ENCODE measurements at places on chromosomes 12 and 14. TPM values are rescaled to one million over a fixed set of nuclear protein-coding genes. Genes with fewer than 3 reads are reported as not detected.

The TAS2R13 gene
- total RNA-seq = not detected

The CD69 gene
- not detected for total RNA-seq

The GLIPR1L1 gene
- not detected for total RNA-seq

The DLK1 gene
- 0.42 TPM for total RNA-seq

The GDF3 gene
- not detected for total RNA-seq

The AQP2 gene
- total RNA-seq = not detected

The BDKRB2 gene
- total RNA-seq = 1.9 TPM

The AMDHD1 gene
- 2.2 TPM for total RNA-seq

The FAM90A1 gene
- 0.10 TPM for total RNA-seq

The LBHD2 gene
- total RNA-seq = 0.50 TPM

The TRIM9 gene
- total RNA-seq = 8.7 TPM

The FITM1 gene
- not detected for total RNA-seq

The SLC17A8 gene
- total RNA-seq = not detected

The NDUFA9 gene
- total RNA-seq = 109 TPM

The SDR9C7 gene
- total RNA-seq = not detected

The SYNJ2BP gene
- 12.2 TPM for total RNA-seq

The HAL gene
- 0.36 TPM for total RNA-seq

The ARMH4 gene
- 0.62 TPM for total RNA-seq

The CD4 gene
- total RNA-seq = not detected

The PRB2 gene
- not detected for total RNA-seq

The ZBTB42 gene
- 3.5 TPM for total RNA-seq

The OTUB2 gene
- 4.0 TPM for total RNA-seq

The EID3 gene
- total RNA-seq = 7.0 TPM

The ASPG gene
- not detected for total RNA-seq

The TAS2R20 gene
- total RNA-seq = 0.30 TPM

The ACSS3 gene
- total RNA-seq = not detected

The ERP27 gene
- not detected for total RNA-seq

The SYNE2 gene
- total RNA-seq = 9.1 TPM

The C14orf93 gene
- 4.4 TPM for total RNA-seq

The SERPINA9 gene
- not detected for total RNA-seq

The SRRM4 gene
- total RNA-seq = not detected

The MBIP gene
- total RNA-seq = 11.3 TPM

The MIP gene
- total RNA-seq = not detected

The GARIN6 gene
- total RNA-seq = not detected

The ADCY6 gene
- total RNA-seq = 18.4 TPM

The DPY19L2 gene
- total RNA-seq = 1.3 TPM

The NKX2-1 gene
- not detected for total RNA-seq

The GLT1D1 gene
- total RNA-seq = not detected
